Gastrocnemius medialis (tissue), 4 donors: ENCODE measurements at places on chromosomes 7 and 10. TPM values are rescaled to one million over a fixed set of nuclear protein-coding genes. Genes with fewer than 3 reads are reported as not detected.
A peak's percentile ranks its signal among the peaks of the same experiment; 100 is the strongest.

CHN2 gene
- total RNA-seq, result 10.4 TPM

NEUROG3 gene
- not detected for total RNA-seq

DNA sequence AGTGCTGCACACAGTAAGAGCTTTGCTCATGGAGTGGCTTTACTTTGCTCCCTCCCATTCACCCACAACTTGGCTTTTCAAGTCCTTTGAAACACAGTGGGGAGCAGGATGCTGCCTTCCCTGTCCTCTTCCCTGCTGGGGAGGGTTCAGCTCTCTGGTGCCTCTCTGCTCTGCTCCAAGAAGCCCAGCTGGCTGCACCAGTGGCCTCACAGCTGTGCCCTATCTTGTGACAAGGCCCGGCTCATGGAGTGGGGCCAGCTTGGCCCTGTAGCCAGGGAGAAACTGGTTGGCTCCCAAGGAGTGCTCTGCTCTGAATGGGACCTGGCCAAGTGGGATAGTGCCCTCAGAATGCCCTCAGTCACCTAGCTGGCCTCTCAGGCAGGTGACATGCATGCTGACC is 212.3 kb upstream of the ZMIZ1 start:
- no peaks in the 10 kb centered on the region for H3K36me3 ChIP-seq
- DNase-seq, result peak; percentile 80
- H3K27me3 ChIP-seq, result no peaks in the 10 kb centered on the region

DNA sequence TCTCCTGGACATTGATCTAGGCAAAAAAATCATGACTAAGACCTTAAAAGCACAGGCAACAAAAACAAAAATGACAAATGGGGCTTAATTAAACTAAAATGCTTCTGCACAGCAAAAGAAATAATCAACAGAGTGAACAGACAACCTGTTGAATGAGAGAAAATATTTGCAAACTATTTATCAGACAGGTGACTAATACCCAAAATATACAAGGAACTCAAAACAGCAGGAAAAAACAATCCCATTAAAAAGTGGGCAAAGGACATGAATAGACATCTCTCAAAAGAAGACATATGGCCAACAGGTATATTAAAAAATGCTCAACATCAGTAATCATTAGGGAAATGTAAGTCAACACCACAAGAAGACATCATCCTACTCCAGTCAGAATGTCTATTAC is 166.8 kb downstream of the MTERF1 start:
- no peaks in the 10 kb centered on the region for H3K27me3 ChIP-seq
- H3K36me3 ChIP-seq, result no peaks in the 10 kb centered on the region
- H3K4me3 ChIP-seq, result no peak overlapping the region

SUGCT gene
- 3.5 TPM for total RNA-seq

DNA sequence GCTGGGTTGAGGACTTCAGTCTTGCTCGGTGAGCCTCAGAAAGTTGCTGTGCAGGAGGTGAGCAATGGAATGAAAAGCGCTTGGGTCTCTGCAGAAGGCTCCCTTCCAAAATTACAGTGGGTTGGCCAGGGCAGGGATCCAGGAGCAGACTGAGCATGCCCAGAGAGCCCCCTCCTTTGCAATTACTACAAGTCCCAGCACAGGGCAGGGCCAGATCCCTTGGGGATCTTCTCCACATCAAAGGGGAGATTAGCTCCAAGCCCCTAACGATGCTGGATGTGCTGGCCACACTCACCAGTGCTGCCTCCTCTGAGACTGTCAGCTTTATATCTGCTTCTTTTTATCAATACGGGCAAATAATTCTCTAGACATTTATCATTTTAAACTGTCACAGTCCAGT is 337.5 kb downstream of the RPS24 start:
- H3K27ac ChIP-seq, result no peak overlapping the region
- H3K27me3 ChIP-seq, result no peaks in the 10 kb centered on the region
- H3K36me3 ChIP-seq, result no peaks in the 10 kb centered on the region
- no peaks in the 10 kb centered on the region for H3K4me1 ChIP-seq

- no peak for DNase-seq
- no peaks in the 10 kb centered on the region for H3K36me3 ChIP-seq
- H3K4me1 ChIP-seq, result no peaks in the 10 kb centered on the region
- no peaks in the 10 kb centered on the region for H3K27me3 ChIP-seq
- no peak overlapping the region for H3K4me3 ChIP-seq
- H3K27ac ChIP-seq, result no peak overlapping the region
These were observed 277.0 kb downstream of the MALRD1 start for GRCh38 chr10:19325581-19325980.
